ENCODE measurements at places on chromosomes 6 and 20. TPM values are rescaled to one million over a fixed set of nuclear protein-coding genes. Genes with fewer than 3 reads are reported as not detected.

Gene THEMIS
- total RNA-seq: not detected

DNA sequence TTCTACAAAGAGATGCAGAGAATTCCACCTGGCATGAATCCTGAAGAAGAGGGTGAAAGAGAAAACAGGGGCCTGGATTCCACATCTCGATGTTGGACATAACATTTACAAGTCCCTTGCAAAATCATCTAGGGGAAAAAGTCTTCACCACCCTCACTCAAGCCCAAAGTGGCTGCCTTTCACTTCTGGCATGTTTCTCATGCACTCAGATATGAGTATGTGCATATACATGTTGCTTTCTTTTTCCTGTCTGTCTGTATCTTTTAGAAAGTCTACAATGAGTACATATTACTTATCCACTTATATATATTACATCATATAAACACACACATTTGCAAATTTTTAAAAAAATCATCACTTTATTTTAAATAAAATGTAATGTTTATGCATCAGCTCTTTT lies 159.3 kb downstream of the KIF6 start:
- DNase-seq: no peak

DNA sequence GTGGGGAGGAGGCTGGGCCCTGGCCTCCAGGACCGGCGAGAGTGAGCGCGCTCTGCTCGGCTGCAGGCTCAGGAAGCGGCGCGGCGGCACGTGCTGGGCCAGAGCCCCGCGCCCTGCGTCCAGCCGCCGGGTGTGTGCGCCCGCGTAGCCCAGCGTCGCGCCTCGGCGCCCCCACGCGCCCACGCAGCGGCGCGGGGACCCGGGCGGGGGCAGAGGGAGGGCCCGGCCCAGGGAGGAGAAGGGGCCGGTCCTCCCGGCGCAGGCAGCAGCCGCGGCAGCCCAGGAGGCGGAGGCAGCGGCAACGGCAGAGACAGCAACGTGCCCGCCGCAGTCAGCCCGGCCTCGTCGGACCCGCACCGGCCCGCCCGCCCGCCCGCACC lies at the start of gene EYA2:
Gene EYA2, plus strand, starts transcription at position 265 of the 380 bp plus-strand sequence. CDS start 95,168 bp downstream, outside the sequence.
- DNase-seq: no peak

GRCh38 chr6:101783287-101783686 lies 389.8 kb downstream of the GRIK2 start:
- no peak for DNase-seq

- peak; percentile 84 for DNase-seq
These were observed 67.4 kb downstream of the BTBD9 start for GRCh38 chr6:38572186-38572813.

DNA sequence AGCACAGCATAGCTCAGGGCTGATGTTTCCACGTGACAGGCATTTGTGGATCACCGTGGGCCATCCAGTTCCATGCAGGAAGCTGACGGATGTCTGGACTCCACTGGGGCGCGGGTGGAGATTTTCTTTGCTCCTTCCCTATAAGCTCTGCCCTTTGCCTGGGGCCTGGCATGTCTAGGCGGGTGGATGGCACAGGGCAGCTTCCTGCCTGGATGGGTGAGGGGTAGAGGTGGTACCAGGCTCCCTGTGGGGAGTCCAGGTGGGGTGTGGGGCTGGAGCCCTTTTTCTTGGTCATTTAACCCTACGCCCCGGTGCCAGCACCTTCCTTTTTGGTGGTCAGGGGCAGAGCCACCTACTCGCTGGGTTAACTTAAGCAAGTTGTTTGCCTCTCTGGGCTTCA lies 10.4 kb downstream of the FAM110A start:
- DNase-seq: no peak

Gene DYNLRB1
- total RNA-seq: 36.9 TPM

Gene FERMT1
- 0.28 TPM for total RNA-seq

All from dermis blood vessel endothelial cell (primary cell).